ENCODE measurements at places on chromosomes 3 and 15.
A peak's percentile ranks its signal among the peaks of the same experiment; 100 is the strongest.

- peak; percentile 77 for DNase-seq
Observed at GRCh38 chr3:71185733-71186455, 397.6 kb downstream of the FOXP1 start.

- DNase-seq: no peak
Observed at GRCh38 chr3:24483873-24484272, 10.8 kb downstream of the THRB start.

- DNase-seq: peak; percentile 97
Observed at GRCh38 chr3:177835917-177836316, 638.6 kb upstream of the TBL1XR1 start.

- DNase-seq: peak; percentile 83
Observed at GRCh38 chr3:12198301-12198700, 39.6 kb upstream of the TIMP4 start.

DNA sequence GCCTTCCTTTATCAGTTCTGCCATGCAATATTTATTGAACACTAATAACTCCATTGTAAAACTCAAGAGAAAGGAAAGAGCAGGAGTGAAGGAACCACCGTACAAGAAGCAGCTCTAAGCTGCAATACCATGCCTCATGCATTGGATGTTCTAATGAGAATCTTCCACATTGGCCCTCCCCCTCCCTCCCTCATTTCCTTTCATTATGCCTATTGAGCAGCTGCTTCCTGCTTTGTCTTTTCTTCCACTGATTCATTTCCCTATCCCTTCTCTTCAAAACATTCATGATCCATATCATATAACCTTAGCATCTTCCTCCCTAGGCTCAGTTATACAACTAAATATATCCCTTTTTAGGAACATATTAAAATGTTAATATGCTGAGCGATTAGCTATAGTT lies 698.7 kb upstream of the GOLIM4 start:
- DNase-seq: no peak

DNA sequence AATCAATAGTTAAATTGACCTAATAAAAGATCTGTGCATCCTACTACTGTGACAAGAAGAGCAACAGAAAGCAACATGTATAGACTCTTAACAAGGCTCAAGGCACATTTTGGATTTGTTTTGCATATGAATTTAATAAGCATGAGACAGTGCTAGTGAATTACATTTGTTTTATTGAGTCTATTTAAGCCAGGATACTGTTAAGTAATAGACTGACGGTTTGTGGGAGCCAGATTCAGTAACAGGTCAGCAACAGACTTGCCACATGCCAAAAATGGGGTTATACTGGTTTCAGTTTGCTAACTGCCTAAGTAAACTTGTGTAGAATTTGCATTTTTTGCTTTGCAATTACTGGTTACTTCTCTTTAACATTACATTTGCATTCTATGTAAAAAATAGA lies 54.0 kb downstream of the MBNL1 start:
- peak; percentile 33 for DNase-seq

GRCh38 chr3:138043266-138044029 lies 33.5 kb downstream of the CLDN18 start:
- DNase-seq: peak; percentile 89

Measured in EH (cell line).